ENCODE measurements at places on chromosomes 3 and 15.
A peak's percentile ranks its signal among the peaks of the same experiment; 100 is the strongest.

- no peak overlapping the region for H3K4me3 ChIP-seq
- no peaks in the 10 kb centered on the region for H3K27me3 ChIP-seq
- H3K36me3 ChIP-seq, result no peaks in the 10 kb centered on the region
Observed at GRCh38 chr15:94253742-94254141, 22.4 kb downstream of the MCTP2 start.

- H3K27me3 ChIP-seq, result no peaks in the 10 kb centered on the region
- no peaks in the 10 kb centered on the region for H3K4me1 ChIP-seq
- H3K36me3 ChIP-seq, result no peaks in the 10 kb centered on the region
- DNase-seq, result no peak
- H3K27ac ChIP-seq, result no peak overlapping the region
Observed at GRCh38 chr3:8307545-8308110, 194.0 kb upstream of the LMCD1 start.

DNA sequence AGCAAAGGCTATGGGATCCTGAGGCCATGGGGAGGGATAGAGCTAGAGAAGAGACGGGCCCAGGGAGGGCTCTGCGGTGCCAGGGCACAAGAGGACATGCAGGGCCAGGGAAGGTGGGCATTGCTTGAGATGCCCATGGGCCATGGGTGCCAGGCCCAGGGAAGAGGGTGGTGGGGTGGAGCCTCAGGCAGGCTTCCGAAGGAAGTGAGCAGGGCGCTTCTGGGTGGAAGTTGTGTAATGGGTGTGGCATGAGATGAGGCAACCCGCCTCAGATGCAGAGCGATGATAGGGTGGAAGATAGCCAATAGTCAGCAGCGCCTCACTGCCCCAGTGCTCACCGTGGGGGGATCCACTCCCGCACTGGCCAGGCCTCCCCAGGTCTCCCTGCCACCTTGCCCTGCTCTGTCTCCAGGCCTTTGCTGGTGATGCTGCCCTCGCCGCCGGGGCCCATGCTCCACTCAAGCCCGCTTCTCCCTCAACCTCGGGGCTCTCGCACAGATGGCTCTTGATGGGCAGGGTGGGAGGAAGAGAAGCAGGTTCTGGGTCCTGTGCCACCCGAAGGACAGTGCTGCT lies 51.4 kb downstream of the DNAJB8 start:
- H3K36me3 ChIP-seq, result peaks cover 34% of the 10 kb centered on the region
- H3K27ac ChIP-seq, result no peak overlapping the region
- no peak overlapping the region for H3K4me3 ChIP-seq
- no peaks in the 10 kb centered on the region for H3K4me1 ChIP-seq

DNA sequence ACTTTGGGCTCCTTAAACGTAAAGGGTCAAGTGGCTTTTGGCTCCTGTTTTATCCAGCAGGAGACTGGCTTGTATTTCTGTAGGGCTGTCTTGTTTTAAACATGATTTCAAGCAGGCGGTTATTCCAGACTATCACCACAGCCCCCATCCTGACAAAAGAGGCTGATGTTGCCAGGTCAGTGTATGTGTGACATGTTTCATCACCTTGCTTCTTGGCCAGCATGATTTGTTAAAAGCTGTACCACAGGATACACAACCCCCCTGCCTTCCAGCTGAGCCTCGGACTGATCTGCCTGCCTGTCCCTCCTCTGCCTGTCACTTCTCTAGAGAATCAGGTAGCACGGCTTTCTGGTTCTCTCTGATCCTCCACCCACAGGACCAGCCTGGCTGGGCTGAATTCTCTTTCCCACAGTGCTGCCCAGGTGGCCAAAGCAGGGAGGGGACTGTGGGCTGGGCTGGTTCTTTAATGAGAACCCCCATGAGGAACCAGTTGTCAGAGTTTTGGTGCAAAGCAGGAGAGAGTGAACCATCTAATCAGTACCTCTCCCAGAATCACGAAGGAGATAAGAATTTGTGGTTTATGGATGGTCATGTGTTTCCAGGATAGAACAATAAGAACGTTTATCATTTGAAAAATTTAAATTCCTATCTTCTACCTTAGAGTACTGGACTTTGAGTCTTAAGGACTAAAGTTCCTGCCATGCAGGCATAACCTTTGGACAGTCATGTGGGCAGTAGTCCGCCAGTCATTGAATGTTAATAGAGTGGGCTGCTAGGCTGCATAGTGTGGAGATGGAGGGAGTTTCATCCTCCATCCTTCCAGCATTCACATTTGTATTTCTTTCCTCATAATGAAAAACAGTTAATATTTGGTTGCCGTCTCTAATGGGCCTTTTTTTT lies 8.8 kb downstream of the ABHD6 start:
- DNase-seq, result no peak
- no peak overlapping the region for H3K4me3 ChIP-seq
- H3K4me1 ChIP-seq, result peaks cover 13% of the 10 kb centered on the region
- H3K27me3 ChIP-seq, result peaks cover 3% of the 10 kb centered on the region

- H3K36me3 ChIP-seq, result no peaks in the 10 kb centered on the region
- H3K27me3 ChIP-seq, result no peaks in the 10 kb centered on the region
- H3K4me3 ChIP-seq, result no peak overlapping the region
- H3K27ac ChIP-seq, result no peak overlapping the region
- no peaks in the 10 kb centered on the region for H3K4me1 ChIP-seq
Observed at GRCh38 chr3:39011191-39011736, 40.5 kb downstream of the SCN11A start.

DNA sequence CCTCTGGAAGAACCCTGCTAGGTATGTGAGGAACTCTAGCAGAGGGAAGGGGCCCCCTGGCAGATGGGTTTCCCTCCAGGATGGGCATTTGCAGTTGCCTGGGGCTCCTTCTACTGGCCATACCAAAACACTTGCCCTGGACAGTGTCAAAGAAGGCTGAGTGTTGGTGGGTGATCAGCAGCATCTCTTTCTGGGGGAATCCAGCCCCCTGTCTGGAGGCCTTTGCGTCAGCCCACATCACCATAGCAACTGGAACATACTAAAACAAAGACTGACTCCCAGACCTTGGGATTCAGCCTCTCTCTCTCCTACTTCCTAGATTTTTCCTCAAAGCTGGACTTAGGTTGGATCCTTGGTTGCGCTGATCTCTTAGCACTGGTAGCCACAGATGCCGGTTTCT lies 8.1 kb downstream of the CEMIP start:
- H3K4me3 ChIP-seq, result no peak overlapping the region
- peak; percentile 75 for DNase-seq
- peaks cover 8% of the 10 kb centered on the region for H3K4me1 ChIP-seq
- H3K27me3 ChIP-seq, result peaks cover 7% of the 10 kb centered on the region

- H3K4me1 ChIP-seq, result peaks cover 3% of the 10 kb centered on the region
- peaks cover 15% of the 10 kb centered on the region for H3K36me3 ChIP-seq
- H3K4me3 ChIP-seq, result no peak overlapping the region
- H3K27me3 ChIP-seq, result no peaks in the 10 kb centered on the region
- no peak overlapping the region for H3K27ac ChIP-seq
- no peak for DNase-seq
Observed at GRCh38 chr3:141434255-141434654, 52.6 kb upstream of the RASA2 start.

DNA sequence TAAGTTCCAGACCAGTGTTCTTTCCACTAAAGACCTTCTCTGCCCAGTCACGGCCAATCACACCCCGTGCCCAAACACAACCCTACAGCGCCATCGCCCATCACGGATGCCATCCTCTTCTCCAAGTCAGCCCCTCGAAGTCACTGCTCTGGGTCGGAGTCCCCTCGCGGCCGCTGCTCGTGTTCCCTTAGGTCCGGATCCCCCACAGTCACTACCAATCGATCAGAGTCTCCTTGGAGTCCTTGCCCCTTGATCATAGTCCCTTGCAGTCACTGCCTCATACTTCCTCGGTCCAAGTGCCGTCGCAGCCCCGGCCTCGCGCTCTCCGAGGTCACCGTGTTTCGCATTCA lies 461 bp downstream of the PCYT1A start:
- H3K4me3 ChIP-seq, result peak overlapping the region; percentile 94
- H3K27me3 ChIP-seq, result no peaks in the 10 kb centered on the region

GRCh38 chr3:13655061-13655913 lies 106.4 kb downstream of the FBLN2 start:
- H3K36me3 ChIP-seq, result no peaks in the 10 kb centered on the region
- no peak overlapping the region for H3K27ac ChIP-seq
- H3K4me1 ChIP-seq, result peaks cover 47% of the 10 kb centered on the region

DNA sequence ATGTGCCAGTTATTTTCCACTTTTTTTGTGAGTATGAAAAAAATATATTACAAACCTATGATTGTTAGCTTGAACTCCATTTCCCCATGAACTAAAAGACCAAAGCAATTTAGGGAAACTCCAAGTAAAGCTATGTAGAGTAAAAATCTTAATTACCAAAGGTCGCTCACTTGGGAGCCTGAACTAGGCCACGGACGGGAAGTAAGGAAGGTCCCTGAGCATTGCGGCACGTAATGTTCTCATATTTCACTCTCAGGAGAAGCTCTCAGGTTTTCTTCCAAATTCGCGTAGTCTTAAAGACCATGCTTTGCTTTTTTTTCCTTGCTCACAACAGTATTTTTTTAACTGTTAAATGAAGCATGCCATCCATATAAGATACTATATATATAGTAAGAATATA lies 215.3 kb upstream of the RARB start:
- H3K27me3 ChIP-seq, result no peaks in the 10 kb centered on the region
- no peaks in the 10 kb centered on the region for H3K4me1 ChIP-seq
- DNase-seq, result no peak
- no peak overlapping the region for H3K4me3 ChIP-seq

- H3K27me3 ChIP-seq, result peaks cover 2% of the 10 kb centered on the region
- peaks cover 2% of the 10 kb centered on the region for H3K36me3 ChIP-seq
- H3K27ac ChIP-seq, result no peak overlapping the region
- no peak overlapping the region for H3K4me3 ChIP-seq
Observed at GRCh38 chr15:36898536-36899126, 201.7 kb downstream of the MEIS2 start.

DNA sequence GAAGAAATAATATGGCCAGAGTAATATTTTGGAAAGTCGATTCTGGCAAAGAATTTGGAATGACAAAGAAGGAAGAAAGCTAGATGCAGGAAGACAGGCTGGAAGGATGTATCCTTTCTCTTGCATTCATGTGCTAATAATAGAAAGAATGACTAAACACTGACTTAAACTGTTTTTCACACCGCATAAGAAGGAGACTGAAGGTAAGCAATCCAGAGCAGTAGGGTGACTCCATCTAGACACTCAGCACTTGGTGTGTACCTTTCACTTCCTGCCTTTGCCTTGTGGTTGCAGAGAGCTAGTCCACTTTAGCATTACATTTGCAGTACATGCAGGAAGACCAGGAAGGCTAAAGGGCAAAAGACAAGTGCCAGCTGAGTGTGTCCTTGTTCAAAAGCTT lies 234.6 kb downstream of the RBMS3 start:
- no peaks in the 10 kb centered on the region for H3K4me1 ChIP-seq
- H3K36me3 ChIP-seq, result no peaks in the 10 kb centered on the region
- no peaks in the 10 kb centered on the region for H3K27me3 ChIP-seq
- no peak overlapping the region for H3K27ac ChIP-seq

DNA sequence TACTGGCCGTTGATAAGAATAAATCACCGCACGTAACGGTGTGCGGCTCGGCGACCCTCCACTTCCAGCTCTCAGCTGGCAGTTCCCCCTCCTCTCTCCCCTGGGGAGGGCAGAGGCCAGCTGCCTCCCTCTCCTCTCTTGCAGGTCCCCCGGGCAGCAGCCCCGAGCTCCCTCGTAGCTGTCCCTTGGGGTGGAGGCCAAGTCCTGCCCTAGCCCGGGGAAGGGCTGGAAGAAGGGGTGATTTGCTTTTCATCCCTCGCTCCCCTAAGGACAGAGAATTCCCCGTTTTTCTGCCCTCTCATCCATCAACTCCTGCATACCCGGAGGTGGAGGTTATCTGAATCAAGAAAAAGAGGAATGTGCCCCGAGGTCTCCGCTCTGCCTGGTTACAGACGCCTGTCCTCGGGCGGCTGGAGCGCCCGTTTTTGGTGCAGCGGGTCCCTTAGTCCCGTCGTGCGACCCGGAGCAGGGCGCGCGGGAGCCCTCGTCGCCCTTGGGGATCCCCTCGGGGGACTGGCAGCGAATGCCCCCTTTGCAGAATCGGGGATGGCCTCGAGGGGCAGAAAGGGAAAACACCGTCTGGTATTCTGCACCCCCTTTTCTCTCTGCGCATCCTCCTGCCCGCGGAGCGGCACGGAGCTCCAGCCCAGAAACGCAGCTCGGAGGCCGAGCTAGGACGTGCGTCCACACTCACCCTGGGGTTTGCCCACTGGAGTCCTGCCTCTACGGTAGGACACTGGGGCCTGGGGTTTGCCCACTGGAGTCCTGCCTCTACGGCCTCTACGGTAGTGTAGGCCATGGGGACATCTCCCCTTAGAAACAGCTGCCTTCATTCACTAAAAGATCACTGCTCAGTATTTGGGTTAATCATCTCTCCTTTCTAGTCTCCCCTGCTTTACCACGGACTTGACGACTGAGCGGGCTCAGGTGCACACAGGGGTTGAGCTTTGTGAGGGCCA lies 2.2 kb downstream of the PTPRG start:
- H3K36me3 ChIP-seq, result no peaks in the 10 kb centered on the region
- no peaks in the 10 kb centered on the region for H3K27me3 ChIP-seq
- H3K4me1 ChIP-seq, result peaks cover 33% of the 10 kb centered on the region
- H3K4me3 ChIP-seq, result peak overlapping the region; percentile 70

- DNase-seq, result no peak
- no peaks in the 10 kb centered on the region for H3K27me3 ChIP-seq
- H3K36me3 ChIP-seq, result no peaks in the 10 kb centered on the region
Observed at GRCh38 chr3:154971771-154972326, 108.3 kb upstream of the MME start.

- H3K36me3 ChIP-seq, result no peaks in the 10 kb centered on the region
- H3K27ac ChIP-seq, result no peak overlapping the region
- DNase-seq, result no peak
- no peak overlapping the region for H3K4me3 ChIP-seq
- H3K4me1 ChIP-seq, result no peaks in the 10 kb centered on the region
Observed at GRCh38 chr15:88341006-88341405, 84.5 kb upstream of the NTRK3 start.

GRCh38 chr3:13858768-13859520 lies 20.9 kb downstream of the WNT7A start:
- H3K36me3 ChIP-seq, result peaks cover 48% of the 10 kb centered on the region
- no peak for DNase-seq
- H3K4me3 ChIP-seq, result no peak overlapping the region

- no peaks in the 10 kb centered on the region for H3K4me1 ChIP-seq
- no peak overlapping the region for H3K4me3 ChIP-seq
- no peaks in the 10 kb centered on the region for H3K27me3 ChIP-seq
- no peak for DNase-seq
Observed at GRCh38 chr15:39165020-39165706, 415.7 kb upstream of the THBS1 start.

- DNase-seq, result peak; percentile 66
- H3K36me3 ChIP-seq, result peaks cover 2% of the 10 kb centered on the region
- peaks cover 7% of the 10 kb centered on the region for H3K4me1 ChIP-seq
- no peak overlapping the region for H3K4me3 ChIP-seq
Observed at GRCh38 chr3:184284696-184285095, 8.9 kb downstream of the ECE2 start.

DNA sequence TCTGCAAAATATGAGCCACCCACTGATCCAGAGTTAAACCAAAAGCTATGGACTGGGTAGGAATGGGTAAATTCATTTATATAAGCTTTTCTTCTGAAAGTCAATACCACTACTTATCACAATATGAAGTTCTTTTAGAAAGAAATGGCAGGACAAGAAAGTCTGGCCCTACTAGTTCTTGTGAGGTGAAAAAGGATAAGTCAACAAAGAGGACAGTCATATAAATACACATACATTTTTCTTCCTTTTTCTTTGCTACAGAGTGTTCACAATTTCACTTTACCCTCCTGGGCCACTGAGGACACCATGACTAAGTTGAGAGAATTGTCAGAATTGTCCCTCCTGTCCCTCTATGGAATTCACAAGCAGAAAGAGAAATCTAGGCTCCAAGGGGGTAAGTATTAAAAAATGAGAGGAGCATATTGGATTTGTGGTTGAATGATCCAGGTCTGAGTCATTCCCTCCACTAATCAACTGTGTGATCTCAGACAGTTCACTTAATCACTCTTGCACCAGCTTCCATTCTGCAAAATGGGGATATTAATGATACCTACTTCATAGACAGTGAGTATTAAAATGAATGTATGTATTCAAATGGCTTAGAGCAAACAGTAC lies 27.6 kb downstream of the ACP3 start:
- no peaks in the 10 kb centered on the region for H3K36me3 ChIP-seq
- H3K27me3 ChIP-seq, result no peaks in the 10 kb centered on the region
- H3K4me3 ChIP-seq, result no peak overlapping the region
- DNase-seq, result no peak
